Suppressor macrophage treated with lipopolysaccharide for 1 hour (primary cell): ENCODE measurements at places on chromosomes 16 and 17.

DNA sequence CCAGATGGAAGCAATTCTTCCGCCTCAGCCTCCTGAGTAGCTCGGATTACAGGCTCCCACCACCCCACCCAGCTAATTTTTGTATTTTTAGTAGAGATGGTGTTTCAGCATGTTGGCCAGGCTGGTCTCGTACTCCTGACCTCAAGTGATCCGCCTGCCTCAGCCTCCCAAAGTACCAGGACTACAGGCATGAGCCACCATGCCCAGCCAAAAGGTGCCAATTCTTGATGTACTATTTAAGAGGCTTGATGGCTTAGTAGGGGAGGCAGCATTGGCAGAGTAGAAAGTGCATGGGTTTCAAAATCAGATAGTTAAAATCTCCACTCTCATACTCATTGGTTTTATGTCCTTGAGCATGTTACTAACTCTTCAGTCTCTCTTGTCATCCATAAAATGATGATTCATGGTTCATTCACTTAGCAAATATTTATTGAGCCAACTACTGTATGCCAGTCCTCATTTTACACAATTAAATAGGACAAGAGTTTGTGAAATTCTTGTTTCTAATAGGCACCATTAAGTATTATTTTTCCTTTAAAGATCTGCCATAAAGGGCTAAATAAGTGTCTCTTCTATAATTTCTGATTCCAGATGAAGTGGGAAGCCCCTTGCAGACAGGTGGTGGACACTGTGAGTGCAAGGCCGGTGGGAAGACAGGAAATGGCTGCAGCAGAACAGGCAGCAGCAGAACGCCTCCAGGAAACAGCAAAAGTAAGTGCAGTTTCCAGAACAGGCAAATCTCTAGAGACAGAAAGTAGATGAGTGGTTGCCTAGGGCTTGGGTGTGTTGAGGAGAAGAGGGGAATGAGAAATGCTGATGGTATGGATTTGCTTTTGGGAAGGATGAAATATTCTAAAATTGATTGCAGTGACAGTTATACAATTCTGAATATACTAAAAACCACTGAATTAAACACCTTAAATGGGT lies 8.2 kb upstream of the RPL27 start:
- no peak for DNase-seq

DNA sequence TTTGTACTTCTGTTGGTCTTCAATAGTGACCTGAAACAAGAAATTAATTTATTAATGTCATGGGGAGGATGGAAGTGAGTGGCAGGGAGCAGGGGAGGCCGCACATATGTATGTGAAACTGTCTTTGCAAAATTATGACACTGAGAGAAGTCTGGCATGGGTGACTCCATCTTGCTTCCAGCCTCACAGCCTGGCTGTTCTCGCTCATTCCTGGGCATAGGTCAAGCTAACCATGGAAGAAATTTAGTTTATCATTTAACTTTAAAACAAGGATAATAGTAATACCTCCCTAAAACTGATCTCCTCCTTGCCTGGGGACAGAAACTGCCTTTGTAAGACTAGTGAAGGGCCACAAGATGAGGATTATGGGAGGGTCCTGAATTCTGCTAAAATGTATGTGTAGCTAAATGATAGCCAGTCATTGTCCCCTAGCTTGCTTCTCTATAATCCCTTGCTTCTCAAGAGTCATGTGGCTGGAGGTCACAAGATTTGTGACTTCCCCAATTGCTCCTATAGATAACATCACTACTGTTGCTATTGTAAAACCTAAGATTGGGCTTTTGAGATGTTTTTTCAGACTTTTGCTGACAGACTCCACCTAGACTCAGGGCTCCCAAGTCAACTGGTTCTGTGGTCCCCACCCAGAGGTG lies 126.0 kb downstream of the HS3ST3A1 start:
- peak; percentile 46 for DNase-seq

GRCh38 chr17:60493847-60494321 lies 32.2 kb downstream of the APPBP2 start:
- DNase-seq = peak; percentile 64

DNA sequence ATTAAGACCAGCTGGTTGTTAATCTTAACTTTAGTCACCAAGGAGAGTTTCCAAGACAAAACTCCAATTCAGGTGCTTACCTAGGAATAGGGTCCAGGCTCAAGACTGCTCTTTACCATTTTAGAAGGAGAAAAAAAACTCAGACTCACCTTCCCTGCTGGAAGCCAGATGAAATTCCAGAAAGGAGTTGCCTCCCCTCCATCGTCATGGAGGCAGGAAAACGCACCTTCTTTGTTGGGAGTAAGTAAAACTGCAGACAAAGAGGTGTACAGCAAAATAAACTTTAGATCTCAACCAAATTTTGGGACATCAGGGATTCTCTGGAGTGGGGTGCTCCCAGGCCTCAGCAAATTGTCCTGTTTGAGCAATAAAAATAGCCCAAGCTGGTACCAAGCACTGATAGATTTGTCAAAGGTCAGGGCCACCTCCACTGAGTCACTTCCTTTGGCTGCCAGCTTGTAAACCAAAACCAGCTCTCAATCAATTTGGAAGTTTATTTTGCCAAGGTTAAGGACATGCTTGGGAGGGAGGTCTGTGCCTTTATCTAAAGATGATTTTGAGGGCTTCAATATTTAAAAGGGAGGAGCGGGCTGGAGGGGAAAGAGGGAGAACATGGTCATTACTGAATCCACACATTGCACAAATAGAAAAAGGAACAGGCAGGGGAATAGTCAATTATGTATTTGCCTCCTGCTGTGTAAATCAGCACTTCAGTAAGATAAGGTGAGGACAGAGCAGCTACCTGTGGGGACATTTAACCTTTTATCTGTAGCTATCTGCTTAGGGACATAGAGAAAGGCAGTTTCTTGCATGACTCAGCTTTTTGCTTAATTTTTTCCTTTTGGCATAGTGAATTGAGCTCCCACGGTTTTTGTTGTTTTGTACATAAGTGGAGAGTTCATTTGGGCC lies 1.5 kb upstream of the ALDH3A2 start:
- peak; percentile 40 for DNase-seq

GRCh38 chr17:62178579-62178978 lies 113.5 kb upstream of the MED13 start:
- peak; percentile 60 for DNase-seq

DNA sequence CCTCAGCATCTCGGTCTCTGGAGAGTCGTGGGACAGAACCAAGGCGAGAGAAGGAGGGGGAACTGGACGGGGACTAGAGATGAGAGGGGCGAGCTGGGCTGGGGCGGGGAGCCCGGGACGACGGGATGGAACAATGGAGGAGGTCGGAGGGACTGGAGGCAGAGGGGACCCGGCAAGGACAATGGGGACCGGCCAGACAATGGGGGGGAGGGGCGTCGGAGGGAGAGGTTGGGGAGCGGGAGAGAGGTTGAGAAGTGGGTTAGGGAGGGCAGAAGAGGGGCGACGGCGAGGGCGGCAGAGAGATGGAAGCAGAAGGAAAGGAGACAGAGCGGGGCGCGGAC lies 719 bp downstream of the NGFR start:
- no peak for DNase-seq

GRCh38 chr17:3919123-3919624 lies 2.9 kb upstream of the P2RX1 start:
- no peak for DNase-seq

- peak; percentile 39 for DNase-seq
Observed at GRCh38 chr16:54286366-54287130, at the start of gene IRX3. Gene IRX3, minus strand, starts transcription at chr16:54286787. Its CDS starts 737 bp downstream, at chr16:54286050.

DNA sequence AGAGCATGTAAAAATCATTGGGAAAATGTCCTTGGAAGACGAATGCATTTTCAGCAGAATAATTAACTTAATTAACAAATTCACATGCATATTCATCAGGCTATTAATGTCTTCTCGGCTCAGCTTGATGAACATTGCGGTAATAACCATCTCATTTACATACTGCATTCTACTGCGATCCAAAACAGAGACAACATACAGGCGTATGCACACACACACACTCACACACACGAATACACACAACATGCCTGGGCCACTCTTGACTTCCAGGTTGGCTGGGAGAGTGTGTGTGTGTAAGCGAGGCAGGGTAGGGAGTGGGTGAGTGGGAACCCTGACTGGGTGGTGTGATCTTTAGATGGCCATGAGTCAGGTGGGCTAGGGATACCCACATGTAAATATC lies 44.7 kb downstream of the NEUROD2 start:
- no peak for DNase-seq

DNA sequence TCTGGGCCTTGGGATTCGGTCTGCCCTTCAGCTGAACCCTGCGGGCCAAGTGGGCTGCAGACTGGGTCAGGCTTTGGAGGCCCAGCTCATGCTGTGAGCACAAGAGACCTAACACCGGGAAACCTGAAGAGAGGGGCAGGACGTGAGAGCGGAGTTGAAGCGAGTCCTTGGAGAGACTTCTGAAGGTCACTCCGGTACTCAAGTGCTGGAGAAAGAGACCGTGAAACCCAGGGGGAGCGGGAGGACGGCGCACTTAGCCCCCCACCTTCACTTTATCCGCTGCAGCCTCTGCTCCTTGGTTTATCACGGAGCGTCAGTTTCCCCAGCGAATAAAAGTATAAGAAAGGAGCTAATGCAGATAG lies 361 bp downstream of the UQCRC2 start:
- no peak for DNase-seq

DNA sequence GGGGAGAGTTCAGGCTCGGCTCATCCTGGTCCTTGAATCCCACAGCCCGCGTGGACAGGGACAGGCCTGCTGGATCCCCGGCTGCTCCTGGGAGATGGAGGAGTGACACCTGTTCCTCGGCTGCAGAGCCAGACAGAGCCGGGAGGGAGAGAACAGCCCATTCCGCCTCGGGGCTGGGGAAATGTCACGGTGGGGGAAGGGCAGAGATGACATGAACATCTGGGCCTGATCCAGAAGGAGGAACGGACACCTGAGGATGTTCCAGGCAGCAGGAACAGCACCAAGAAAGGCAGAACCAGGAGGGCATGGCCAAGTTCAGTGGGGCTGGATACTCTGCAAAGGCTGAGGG lies 2.1 kb downstream of the ZNF764 start:
- DNase-seq = no peak

DNA sequence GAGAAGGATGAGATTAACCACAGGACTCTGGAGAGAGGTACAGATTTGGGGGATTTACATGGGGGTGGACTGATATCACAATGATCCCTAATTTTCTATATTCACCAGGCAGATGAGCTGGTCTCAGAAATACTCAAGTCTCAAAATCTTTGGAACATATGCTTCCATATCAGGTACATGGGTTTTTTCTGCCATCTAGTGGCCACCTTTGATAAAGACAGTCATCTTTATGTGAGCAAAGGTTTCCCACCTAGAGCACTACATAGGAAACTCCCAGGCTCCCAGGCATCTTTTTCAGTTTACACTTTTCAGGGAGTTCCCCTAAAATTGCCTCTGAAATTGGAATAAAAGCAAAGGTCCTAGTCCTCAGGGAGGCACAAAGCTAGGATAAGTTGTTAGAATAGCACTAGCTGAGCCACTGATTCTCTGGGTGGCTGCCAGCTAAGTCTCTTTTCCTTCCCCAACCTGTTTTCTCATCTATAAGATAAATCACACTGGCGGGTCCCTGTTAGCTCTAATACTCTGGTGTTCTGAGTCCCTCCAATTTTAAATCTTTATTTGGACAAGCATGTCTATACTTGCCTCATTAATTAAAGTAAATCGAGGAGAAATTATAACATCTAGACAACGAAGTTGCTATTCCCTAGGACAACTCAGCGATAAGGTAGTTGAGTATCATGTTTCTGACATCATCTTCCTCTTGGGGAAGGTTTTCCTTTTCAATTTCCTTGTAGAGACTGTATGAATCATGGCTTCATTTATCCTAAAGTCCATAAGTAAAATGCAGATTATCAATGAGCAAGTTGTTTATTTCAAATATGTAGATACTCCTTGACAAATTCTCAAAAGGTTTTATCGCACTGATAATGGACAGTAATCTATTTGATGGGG lies 19.0 kb upstream of the MON1B start:
- peak; percentile 69 for DNase-seq

DNA sequence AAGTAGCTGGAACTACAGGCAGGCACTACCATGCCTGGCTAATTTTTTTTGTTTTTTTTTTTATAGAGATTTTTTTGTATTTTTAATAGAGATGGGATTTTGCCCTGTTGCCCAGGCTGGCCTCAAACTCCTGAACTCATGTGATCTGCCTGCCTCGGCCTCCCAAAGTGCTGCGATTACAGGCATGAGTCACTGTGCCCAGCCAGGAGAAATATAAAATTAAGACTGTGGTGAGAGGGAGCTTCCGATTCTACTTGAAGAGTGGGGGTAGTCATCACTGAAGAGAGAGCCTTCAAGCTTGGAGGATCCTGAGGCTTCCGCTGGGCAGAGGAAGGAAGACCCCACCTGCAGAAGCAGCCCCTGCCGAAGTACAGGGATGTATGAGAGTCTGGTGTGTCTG lies 34.4 kb upstream of the RGS9 start:
- no peak for DNase-seq

DNA sequence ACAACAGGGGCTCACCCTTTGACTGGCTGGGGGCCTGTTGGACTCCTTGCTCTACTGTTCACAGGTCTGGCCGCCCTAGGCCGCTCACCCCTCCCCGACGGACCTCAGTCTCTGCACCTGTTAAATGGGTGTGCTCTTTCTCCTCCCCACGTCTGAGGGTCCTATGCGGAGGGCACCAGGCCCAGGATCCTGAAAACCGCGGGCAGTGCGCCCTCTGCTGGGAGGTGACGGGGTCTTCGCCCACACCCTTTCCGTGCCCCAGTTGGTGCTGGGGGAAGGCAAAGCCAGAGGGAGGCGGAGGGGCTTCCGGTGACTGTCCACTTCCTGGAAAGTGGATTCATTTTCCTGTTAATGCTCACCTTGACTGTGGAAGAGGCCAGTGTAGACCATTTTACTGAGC lies 1010.9 kb downstream of the KCNJ18 start:
- DNase-seq = no peak

DNA sequence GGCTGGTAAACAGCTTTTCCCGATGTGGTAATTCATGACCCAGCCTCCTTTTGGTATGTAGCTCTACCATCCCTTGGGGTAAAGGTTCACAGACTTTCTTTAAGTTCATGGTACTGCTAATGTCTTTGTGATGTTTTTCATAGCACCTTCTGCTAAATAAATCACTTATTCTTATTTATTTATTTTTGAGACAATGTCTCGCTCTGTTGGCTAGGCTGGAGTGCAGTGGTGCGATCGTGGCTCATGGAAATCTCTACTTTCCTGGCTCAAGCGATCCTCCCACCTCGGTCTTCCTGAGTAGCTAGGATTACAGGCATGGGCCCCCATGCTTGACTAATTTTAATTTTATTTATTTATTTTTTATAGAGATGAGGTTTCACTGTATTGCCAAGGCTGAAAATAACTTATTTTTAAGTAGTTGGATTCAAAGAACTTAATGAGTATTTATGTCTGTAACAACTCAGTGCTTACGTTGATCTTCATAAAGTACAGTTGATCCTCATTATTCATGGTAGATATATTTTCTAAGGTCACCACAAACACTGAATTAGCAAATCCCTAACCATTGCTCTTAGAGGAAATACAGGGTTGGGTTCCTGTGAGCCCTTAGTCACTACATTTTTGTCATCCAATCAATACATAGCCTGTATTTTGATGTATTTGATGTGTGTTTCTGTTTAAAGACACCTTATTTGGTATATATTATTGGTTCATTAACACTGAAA lies 97.1 kb downstream of the SHISA9 start:
- DNase-seq = no peak

GRCh38 chr16:88792078-88792550 lies 7.1 kb upstream of the PIEZO1 start:
- DNase-seq = peak; percentile 70

GRCh38 chr17:67629971-67630320 lies 87.8 kb upstream of the NOL11 start:
- peak; percentile 38 for DNase-seq

- DNase-seq = peak; percentile 19
Observed at GRCh38 chr17:48045316-48046001, 2.7 kb upstream of the NFE2L1 start.

GRCh38 chr16:12753203-12754023 lies 50.3 kb downstream of the CPPED1 start:
- DNase-seq = no peak

- DNase-seq = no peak
Observed at GRCh38 chr17:12737740-12738469, 51.4 kb upstream of the ARHGAP44 start.
